ENCODE measurements at places on chromosomes 13 and 19.

DNA sequence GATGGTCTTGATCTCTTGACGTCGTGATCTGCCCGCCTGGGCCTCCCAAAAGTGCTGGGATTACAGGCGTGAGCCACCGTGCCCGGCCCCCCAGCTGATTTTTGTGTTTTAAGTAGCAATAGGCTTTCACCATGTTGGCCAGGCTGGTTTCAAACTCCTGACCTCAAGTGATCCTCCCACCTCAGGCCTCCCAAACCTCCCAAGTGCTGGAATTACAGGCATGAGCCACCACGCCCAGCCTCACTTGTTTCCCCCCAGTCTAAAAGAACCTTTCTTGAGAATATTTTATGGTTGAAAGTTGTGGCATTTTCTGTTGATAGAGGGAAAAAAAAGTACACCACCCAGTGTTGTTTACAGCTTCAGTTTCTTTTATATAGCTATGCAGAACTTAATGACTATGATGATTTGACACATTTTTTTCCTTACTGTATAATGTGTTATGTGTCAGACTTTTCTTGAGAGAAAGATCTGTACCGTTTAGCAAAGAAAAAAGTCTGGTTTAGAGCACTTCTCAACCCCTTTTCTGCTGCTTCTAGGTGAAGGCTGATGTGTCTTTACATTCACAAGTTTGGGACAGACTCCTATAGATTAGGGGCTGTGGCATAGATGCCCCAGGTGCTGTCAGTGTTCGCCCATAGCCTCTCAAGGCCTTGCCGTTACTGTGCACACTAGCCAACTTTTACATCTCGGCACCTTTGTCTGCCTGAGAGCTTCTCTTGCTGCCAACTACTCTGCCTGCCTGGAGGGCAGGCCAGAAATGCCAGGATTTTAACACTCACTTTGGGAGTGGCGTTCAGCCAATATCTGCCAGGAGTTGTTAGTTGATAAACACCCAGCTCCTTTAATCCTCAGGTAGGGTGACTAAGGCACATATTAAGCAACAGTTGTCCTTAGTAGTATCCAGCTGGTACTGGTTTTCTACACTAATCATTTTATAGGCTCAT is 33.0 kb downstream of the KCTD4 start:
- no peak for DNase-seq

- no peak for DNase-seq
Measured at GRCh38 chr13:109212650-109213049, 573.7 kb downstream of the IRS2 start.

- no peak for DNase-seq
Measured at GRCh38 chr19:35220315-35220921, 8.1 kb downstream of the FAM187B start.

DNA sequence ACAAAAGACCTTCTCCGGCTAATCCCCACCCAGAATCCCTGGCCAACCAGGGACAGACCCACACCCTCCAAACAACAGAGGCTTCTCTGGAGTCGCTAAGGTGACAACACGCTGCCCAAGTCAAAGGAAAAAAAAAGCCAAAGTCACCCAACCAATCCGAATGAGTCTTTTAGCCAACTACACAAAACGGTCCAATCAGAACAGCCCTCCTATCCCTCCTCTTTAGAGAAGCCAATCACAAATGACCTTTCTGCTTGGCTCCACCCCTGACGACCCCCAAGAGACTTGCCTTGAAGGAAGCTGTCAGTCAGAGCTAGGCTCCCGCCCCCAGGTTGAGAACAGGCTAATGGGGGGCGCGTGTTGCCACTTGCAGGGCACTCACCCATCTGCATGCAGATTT is 6.6 kb upstream of the FBXW9 start:
- peak; percentile 84 for DNase-seq

GRCh38 chr19:6065685-6066374 is 44.5 kb downstream of the RFX2 start:
- DNase-seq, result no peak

DNA sequence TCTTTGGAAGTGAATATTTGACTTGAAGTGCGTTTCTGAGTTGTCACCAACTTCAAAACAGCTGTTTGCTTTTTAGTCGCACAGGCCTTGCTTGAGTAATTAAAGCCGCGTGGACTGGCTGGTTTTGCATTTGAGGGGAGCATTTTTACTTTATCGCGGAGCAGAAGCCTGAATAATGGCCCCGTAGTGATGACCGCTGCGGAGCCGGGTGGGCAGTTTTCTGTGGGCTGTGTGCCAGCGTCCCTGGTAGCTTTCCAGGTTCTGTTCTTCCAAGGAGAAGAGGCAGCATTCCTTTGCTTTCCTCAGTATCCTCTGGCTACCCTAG is 1.1 kb downstream of the NAA16 start:
- DNase-seq, result peak; percentile 11

- DNase-seq, result no peak
Measured at GRCh38 chr19:22625266-22626035, 8.7 kb upstream of the ZNF492 start.

- DNase-seq, result peak; percentile 50
Measured at GRCh38 chr19:29878973-29879654, 62.9 kb upstream of the URI1 start.

DNA sequence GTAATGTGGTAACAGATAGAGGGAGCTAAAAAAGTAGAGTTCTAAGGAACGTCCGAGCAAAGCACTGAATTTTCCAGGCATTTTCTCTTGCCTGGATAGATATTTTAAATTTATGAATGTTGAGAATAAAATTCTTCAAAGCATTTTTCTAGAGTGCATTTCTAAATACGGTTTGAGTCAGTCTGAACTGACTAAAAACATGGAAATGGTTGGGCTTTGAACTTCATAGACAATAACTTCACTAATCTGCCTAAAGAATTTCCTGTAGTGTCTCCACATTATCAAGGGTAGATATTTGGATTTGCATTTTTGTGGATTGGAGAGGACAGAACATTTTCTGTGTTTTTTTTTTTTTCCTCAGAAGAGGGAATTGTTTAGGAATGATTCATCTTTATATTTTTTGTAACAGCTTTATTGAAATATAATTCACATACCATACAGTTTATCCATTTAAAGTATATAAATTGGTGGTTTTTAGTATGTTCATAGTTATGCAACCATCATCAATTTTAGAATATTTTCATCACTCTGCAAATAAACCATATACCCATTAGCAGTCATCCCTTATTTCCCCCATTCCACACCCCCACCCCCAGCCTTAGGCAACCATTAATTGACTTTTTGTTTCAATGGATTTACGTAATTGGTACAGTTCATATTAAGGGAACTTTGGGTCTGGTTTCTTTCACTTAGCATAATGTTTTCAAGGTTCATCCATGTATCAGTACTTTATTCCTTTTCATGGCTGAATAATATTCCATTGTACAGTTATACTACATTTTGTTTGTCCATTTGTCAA is 20.7 kb downstream of the GARRE1 start:
- no peak for DNase-seq

DNA sequence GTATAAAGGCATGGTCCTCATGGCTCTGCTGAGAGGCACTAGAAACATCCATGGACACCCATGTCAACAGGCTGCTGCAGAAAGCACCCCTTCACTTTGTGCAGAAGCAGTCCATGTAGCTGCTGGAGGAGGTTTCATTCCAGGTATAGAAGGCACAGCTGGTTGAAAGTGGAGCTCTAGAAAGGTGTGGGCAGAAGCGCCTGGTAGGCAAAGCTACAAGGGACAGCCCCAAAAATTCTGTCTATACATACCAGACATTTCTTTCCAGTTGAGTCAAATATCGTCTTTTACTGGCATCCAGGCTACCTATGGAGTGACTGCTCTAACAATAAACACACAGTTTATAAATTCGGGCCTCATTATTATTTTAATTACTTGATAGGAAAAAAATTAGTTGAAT is 129.3 kb downstream of the ENOX1 start:
- no peak for DNase-seq

DNA sequence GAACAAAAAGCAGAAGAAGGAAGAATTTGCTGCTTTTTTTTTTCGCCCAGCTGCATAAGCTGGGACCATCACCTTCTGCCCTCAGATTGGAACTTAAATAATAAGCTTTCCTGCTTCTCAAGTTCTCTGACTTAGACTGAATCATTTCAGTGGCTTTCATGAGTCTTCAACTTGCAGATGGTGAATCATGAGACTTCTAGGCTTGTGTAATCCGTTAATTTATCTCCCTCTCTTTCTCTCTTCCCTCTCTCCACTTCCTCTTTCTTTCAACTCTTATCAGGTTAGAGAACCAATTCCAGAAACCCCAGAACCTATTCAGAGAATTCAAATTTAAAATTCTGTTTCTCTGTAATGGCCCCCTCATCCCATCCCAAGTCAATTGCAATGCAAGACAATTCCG is 1153.7 kb downstream of the PCDH9 start:
- no peak for DNase-seq

DNA sequence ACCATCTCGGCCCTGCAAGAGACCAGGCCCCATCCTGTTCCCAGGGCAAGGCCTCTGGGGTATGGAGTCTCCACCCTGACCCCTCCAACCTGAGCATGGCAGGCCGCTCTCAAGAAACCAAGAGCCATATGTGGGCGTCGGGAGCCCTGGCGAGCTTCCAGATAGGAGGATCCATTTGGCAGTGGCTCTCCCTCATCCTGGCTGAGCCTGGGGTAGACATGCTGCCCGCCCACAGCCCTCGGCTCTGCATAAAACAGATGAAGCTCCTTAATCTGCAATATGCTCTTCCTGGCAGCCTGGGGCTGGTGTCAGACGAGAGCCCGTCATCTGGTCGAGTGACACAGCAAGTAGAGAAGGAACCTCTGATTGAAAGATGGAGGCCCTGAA is 6.1 kb downstream of the ATP13A1 start:
- no peak for DNase-seq

DNA sequence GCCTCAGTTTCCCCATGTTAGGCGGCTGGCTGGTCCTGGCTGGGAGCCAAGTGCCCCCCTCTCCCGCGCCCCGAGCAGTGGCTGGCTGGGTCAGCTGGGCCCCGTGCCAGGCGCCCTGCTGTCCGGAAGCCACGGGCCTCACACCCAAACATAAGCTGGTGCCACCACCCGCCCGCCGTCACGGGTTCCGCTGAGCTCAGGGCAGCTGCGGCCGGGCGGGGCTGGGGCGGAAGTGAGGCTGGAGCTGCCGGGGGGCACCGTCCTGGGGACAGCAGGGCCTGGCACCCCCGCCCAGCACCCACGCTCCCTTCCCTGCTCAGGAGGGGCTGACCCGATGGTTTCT is 19.3 kb downstream of the HCN2 start:
- DNase-seq, result no peak

- no peak for DNase-seq
Measured at GRCh38 chr13:90918536-90918935, 429.0 kb upstream of the MIR17HG start.

- no peak for DNase-seq
Measured at GRCh38 chr13:92510416-92510815, 716.2 kb upstream of the GPC6 start.

Measured in SK-N-DZ (cell line).